ENCODE measurements at places on chromosomes 11 and 22.

DNA sequence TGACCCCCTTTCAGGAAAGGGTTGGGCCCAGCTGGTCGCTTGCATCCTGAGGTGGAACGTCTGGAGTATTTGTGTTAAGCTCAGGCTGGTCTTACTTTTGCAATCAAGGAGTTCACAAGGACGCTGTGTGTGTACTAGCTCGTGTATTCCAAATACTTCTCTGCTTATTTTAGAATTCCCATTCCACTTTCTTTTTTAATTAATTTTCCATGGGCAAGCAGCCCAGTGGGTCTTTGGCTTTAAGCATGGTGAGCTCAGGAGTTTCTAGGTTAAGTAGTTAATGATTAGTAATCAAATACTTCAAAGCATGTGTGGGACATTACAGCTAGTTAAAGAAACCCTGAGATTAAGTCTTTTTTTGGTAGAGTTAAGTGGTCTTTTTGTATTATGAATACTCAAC lies 68.6 kb downstream of the CSNK2A3 start:
- DNase-seq = no peak

- no peak for DNase-seq
Measured at GRCh38 chr22:24500277-24500820, 5.2 kb downstream of the UPB1 start.

DNA sequence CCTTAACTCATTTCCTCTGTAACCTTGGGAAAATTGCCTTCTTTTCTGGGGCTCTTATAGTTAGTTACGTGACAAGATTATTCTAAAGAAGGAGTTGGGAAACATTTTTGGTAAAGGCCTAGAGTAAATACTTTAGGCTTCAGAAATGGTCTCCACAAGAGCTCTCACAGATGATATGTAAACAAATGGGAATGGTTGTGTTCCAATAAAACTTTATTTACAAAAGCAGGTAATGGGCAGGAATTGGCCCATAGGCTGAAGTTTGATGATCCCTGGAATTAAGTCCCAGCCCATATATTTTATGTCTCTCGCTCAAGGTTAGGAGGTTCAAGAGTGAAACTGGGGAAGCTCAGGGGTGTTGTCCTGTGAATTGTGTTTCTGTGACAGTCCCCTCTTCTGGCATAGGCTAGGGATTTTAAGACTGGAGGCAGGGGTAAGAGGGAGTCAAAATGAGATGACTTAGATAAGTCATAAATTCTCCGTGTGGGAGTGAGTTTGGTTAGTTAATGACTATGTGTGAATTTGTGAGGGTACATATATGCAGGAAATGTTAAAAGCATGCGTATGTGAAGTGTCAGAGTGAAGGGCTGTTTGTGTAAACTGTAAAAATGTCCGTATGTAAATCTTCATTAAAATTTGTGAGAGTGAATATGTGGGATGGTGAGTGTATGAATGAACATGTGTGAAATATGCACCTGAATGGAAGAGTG lies 7.4 kb upstream of the OR52B4 start:
- no peak for DNase-seq

- DNase-seq = no peak
Measured at GRCh38 chr22:30245985-30246813, at the start of gene LIF. Gene LIF, minus strand, starts transcription at chr22:30246759. Its CDS starts 64 bp downstream, at chr22:30246695.

DNA sequence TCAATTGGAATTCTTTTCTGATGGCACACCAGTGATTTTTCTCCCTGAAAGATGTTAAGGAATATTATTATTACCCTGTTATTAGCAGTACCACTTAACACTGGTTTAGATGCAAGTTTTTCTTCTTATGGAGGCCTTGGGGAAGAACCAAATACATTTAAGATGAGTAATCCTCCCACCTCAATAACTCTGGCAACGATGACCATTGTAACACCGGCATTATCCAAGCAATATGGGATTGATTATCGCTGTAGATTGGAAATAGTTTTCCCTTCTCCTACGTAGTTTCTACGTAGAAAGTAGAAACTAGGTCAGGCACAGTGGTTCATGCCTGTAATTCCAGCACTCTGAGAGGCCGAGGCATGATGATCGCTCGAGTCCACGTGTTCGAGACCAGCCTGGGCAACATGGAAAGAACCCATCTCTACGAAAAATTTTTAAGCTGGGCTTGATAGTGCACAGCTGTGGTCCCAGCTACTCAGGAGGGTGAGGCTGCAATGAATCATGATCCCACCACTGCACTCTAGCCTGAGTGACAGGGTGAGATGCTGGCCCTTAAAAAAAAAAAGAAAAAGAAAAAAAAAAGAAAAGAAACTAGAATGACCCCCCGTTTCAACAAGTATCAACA lies 45.5 kb downstream of the PACSIN2 start:
- DNase-seq = peak; percentile 97

GRCh38 chr11:74735365-74735928 lies 4.2 kb upstream of the CHRDL2 start:
- no peak for DNase-seq

DNA sequence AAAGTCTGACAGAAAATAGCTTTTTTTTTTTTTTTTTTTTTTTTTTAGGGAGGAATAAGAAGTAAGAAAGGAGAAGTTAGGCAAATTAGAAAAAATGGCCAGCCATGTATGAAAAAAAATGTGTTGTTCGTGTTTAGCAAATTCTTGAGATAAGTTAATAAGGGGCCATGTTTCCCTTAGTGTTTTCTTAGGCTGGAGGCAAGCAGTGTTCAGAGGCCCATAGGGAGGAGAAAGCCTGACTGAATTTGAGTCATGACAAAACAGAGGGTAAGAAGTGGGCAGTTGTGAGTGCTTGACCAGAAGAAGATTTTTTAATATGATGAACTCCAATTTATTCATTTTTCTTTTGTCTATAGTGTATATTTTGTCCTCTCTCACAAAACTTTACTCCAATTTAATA lies 766.4 kb downstream of the FAM181B start:
- no peak for DNase-seq

DNA sequence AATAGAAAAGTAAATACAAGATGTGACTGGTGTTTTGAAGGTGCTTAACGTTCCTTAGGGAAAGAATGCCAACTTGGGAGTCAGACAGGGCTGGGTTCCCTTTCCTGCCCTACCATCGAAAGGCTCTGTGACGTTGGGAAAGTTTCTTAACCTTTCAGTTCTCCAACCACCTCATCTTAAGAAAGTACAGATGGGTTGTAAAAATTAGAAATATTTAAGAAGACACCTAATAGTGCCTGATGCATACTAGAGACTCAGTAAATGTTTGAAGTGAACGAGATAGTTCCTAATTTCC lies 1.1 kb downstream of the GTPBP1 start:
- no peak for DNase-seq

DNA sequence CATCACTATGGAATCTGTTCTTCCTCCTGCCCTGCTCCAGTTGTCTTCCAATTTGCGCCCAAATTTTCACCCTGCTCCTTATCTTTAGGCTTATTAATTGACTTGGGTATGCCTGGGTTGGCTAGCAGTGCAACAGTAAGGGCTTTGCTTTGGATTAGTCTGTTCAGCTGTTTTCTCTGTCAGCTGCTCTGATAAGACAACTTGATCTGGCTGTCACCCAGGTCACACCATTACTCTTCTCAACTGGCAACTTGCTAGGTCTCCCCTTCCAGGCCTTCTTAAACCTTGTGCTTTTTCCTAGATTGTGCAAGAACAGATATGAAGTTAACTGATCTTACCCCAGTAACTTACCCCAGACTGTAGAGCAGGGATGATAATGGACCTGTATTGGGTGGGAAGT lies 357.8 kb upstream of the LARGE1 start:
- DNase-seq = no peak

Measured in fibroblast of upper back skin (primary cell).